ENCODE measurements at places on chromosomes 2 and 18. TPM values are rescaled to one million over a fixed set of nuclear protein-coding genes. Genes with fewer than 3 reads are reported as not detected.

GRCh38 chr2:62441824-62442223, 64.2 kb downstream of the TMEM17 start:
- no peaks in the 10 kb centered on the region for H3K36me3 ChIP-seq
- no peaks in the 10 kb centered on the region for H3K4me1 ChIP-seq
- H3K4me3 ChIP-seq, result no peak overlapping the region
- DNase-seq, result no peak
- H3K27me3 ChIP-seq, result no peaks in the 10 kb centered on the region
- H3K27ac ChIP-seq, result no peak overlapping the region

GRCh38 chr2:112483042-112483473, 1.1 kb downstream of the TTL start:
- H3K36me3 ChIP-seq, result no peaks in the 10 kb centered on the region
- no peak for DNase-seq
- H3K27me3 ChIP-seq, result no peaks in the 10 kb centered on the region
- H3K4me1 ChIP-seq, result no peaks in the 10 kb centered on the region
- peak overlapping the region; percentile 79 for H3K27ac ChIP-seq

Gene KHK
- total RNA-seq, result 7.0 TPM

DNA sequence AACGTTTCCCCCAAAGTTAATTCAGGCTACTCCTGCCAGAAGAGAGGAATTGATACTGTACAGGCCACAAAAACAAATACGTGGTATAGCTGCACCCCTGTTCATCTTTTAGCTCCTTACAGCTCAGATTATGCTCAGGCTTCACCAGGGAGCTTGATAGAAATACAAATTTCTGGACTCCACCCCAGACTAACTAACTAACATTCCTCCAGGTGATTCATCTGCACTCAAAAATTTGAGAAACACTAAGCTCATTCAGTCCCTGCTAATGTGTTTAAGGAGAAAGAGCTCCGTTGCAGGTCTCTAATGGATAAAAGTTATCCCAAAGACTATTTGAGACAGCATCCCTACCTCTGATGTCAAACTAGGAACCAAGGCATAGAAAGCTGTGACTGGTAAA, 36.8 kb upstream of the UNC80 start:
- no peaks in the 10 kb centered on the region for H3K27me3 ChIP-seq
- no peaks in the 10 kb centered on the region for H3K36me3 ChIP-seq
- no peak overlapping the region for H3K27ac ChIP-seq
- no peak for DNase-seq

DNA sequence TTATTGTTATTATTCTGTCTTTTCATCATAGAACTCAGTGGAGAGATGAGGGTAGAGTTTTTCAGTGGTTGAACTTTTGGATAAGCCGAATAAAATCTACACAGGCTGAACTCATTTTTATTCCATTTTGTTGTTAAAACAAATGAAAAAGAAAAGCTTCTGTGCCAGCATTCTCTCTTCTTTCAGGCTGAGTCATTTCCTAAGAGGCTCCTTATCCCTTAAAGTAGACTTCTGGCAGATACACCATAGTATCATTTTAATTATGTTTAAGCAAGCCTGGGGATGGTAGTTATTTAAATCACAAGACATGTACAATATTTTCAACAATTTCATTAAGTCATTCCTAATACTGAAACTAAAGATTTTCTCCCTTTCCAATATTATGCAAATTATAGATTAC, 1364.0 kb upstream of the NRXN1 start:
- no peak for DNase-seq
- no peak overlapping the region for H3K4me3 ChIP-seq
- H3K27ac ChIP-seq, result no peak overlapping the region
- H3K36me3 ChIP-seq, result no peaks in the 10 kb centered on the region
- H3K4me1 ChIP-seq, result no peaks in the 10 kb centered on the region

Gene AMER3
- 0.18 TPM for total RNA-seq

GRCh38 chr18:35189510-35189909, 51.3 kb upstream of the ZNF397 start:
- H3K4me3 ChIP-seq, result no peak overlapping the region
- no peak overlapping the region for H3K27ac ChIP-seq
- no peaks in the 10 kb centered on the region for H3K36me3 ChIP-seq
- no peak for DNase-seq

Gene OLA1
- 43.9 TPM for total RNA-seq

GRCh38 chr18:24761765-24762164, 301.3 kb downstream of the HRH4 start:
- no peaks in the 10 kb centered on the region for H3K36me3 ChIP-seq
- DNase-seq, result no peak
- H3K4me3 ChIP-seq, result no peak overlapping the region
- H3K4me1 ChIP-seq, result no peaks in the 10 kb centered on the region
- no peak overlapping the region for H3K27ac ChIP-seq

GRCh38 chr18:69870736-69871135, 76.9 kb downstream of the CD226 start:
- no peak for DNase-seq
- no peaks in the 10 kb centered on the region for H3K27me3 ChIP-seq
- no peak overlapping the region for H3K4me3 ChIP-seq
- no peaks in the 10 kb centered on the region for H3K4me1 ChIP-seq
- H3K27ac ChIP-seq, result no peak overlapping the region
- no peaks in the 10 kb centered on the region for H3K36me3 ChIP-seq

Gene FTCDNL1
- total RNA-seq, result 4.9 TPM

DNA sequence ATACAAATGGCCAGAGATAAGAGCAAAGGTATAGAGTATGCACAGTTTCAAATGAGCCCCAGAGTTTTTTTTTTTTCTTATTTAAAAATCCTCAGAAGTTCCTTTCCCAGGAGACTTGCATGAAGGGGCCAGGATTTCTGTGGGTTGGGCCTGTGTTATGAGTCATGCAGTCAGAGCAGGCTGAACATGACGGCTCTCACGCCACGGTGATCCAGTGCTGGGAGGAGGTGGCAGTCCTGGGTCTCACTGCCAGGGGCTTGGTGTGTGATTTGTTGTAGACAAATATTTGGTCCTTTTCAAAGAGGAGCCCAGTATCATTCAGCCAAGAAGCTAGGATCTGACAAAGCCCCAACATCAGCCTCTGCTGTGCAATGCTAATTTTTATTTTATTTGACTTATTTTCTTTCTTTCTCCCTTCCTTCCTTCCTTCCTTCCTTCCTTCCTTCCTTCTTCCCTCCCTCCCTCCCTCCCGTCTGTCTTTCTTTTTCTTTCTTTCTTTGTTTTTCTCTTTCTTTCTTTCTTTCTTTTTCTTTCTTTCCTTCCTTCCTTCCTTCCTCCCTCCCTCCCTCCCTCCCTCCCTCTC, 10.4 kb upstream of the KCNE4 start:
- H3K27me3 ChIP-seq, result no peaks in the 10 kb centered on the region
- H3K36me3 ChIP-seq, result no peaks in the 10 kb centered on the region
- H3K4me3 ChIP-seq, result no peak overlapping the region

Gene OTOF
- not detected for total RNA-seq

DNA sequence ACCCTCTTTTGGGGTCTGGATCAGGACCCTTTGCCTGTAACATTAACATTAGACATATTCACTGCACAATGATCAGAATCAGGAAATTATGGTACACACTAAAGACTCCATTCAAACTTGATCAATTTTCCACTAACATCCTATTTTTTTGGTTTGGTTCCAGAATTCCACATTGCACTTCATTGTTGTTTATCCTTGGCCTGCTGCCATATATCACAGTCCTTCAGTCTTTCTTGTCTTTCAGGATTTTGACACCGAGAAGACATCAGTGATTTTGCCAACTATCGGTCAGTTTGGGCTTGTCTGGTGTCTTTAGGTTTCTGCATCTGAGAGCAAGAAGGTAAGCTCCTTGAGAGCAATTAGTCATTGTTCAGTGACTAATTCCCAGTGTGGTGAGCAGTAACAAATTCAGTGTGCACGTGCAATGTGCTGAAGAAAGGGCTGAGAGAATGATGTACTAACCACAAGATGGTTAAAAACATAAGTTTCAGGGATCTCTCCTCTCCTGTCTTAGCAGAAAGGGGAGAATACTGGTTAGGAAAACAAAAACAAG, 23.5 kb downstream of the MARCHF4 start:
- no peak for DNase-seq
- no peaks in the 10 kb centered on the region for H3K36me3 ChIP-seq
- H3K4me1 ChIP-seq, result no peaks in the 10 kb centered on the region
- no peaks in the 10 kb centered on the region for H3K27me3 ChIP-seq
- H3K4me3 ChIP-seq, result no peak overlapping the region

Gene SKA1
- 2.7 TPM for total RNA-seq

GRCh38 chr2:3595985-3596384, 1.1 kb downstream of the COLEC11 start:
- no peaks in the 10 kb centered on the region for H3K36me3 ChIP-seq
- no peak for DNase-seq
- no peak overlapping the region for H3K4me3 ChIP-seq
- no peaks in the 10 kb centered on the region for H3K27me3 ChIP-seq

GRCh38 chr2:190050001-190050400, 12.5 kb downstream of the MSTN start:
- H3K4me3 ChIP-seq, result no peak overlapping the region
- H3K27me3 ChIP-seq, result no peaks in the 10 kb centered on the region
- no peaks in the 10 kb centered on the region for H3K36me3 ChIP-seq
- no peaks in the 10 kb centered on the region for H3K4me1 ChIP-seq
- H3K27ac ChIP-seq, result no peak overlapping the region

DNA sequence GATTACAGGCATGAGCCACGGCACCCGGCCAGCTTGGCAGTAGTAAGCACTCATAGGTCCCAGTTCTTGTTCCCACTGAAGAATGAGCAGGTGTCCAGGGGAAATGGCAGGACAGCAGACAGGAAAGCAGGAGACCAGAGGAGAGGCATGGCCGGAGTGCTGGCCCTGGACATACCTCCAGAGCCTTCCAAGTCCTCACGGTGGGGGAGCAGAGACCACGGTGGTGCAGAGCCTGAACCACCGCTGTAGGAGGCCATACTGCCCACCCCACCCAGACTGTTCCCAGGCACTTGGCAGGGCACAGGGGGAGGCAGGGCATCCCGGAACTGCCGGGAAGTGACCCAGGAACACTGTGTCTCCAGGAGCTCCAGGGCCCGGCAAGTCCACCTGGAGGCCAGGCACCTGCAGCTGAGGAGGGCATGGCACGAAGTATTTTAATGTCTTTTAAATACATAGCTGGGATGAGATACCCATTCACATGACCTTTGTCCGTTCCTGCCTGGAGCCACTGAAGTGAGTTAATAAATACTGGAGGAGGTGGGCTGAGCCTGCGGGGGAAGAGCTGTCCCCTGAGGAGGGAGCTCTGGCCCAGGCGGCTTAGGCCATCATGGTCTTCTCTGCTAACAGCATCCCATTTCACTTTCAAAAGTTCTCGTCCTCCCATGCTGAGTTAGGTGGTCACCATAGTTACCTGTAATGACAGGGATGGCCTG, 49.7 kb upstream of the TFCP2L1 start:
- H3K27me3 ChIP-seq, result no peaks in the 10 kb centered on the region
- H3K36me3 ChIP-seq, result no peaks in the 10 kb centered on the region
- no peak for DNase-seq
- H3K27ac ChIP-seq, result no peak overlapping the region

All from prostate gland (tissue), 2 donors.